Activated CD4-positive, alpha-beta T cell treated with anti-CD3 and anti-CD28 coated beads, Interleukin-2, amount 50 U/mL, for 4 hours (primary cell): ENCODE measurements at places on chromosomes 12 and 14.

GRCh38 chr14:102540315-102541028 is 30.9 kb upstream of the ANKRD9 start:
- no peak for DNase-seq

DNA sequence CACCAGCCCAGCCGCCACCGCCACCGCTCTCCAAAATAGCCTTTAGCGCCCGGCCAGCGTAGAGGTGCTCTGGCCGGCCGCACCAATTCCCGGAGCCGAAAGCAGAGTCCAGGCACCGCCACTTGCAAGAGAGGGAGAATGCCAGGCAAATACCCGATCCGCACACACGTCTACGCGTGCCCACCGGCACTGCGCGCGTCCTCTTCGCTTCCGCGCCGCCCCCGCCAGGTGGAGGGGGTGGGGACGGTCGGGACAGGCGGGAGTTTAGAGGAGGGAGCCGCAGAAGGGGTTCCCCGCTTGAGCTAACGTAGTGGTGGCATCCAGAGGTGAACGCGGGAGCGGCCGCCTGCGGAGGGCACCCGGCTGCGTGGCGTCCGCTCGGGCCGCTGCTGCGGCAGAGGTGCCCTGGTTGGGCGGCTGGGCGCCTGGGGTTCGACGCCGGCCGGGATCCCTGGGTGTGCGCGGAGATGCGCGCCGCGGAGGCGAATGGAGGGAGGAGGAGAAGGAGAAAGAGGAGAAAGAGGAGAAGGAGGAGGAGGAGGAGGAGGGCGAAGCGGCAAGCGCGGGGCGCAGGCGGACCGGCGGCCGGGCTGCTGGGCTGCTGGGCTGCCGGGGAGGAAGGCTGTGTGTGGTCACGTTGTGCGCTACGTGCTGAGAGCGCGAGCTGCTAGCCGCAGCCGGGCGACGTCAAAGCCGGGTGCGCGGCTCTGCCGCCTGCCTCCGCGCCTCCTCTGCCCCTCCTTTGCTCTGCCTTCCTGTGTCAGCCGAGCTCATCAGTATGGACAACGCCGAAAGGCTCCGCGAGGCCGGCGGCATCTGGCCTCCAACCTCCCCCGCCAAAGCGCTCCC is at the start of gene MDGA2:
TSS of gene MDGA2 (minus strand) at position 140 of the 849 bp plus-strand sequence.
- no peak for DNase-seq

GRCh38 chr12:113333877-113334785 is 778 bp downstream of the SLC8B1 start:
- DNase-seq: no peak

GRCh38 chr14:89600950-89601826 is 184.2 kb upstream of the FOXN3 start:
- DNase-seq: no peak

DNA sequence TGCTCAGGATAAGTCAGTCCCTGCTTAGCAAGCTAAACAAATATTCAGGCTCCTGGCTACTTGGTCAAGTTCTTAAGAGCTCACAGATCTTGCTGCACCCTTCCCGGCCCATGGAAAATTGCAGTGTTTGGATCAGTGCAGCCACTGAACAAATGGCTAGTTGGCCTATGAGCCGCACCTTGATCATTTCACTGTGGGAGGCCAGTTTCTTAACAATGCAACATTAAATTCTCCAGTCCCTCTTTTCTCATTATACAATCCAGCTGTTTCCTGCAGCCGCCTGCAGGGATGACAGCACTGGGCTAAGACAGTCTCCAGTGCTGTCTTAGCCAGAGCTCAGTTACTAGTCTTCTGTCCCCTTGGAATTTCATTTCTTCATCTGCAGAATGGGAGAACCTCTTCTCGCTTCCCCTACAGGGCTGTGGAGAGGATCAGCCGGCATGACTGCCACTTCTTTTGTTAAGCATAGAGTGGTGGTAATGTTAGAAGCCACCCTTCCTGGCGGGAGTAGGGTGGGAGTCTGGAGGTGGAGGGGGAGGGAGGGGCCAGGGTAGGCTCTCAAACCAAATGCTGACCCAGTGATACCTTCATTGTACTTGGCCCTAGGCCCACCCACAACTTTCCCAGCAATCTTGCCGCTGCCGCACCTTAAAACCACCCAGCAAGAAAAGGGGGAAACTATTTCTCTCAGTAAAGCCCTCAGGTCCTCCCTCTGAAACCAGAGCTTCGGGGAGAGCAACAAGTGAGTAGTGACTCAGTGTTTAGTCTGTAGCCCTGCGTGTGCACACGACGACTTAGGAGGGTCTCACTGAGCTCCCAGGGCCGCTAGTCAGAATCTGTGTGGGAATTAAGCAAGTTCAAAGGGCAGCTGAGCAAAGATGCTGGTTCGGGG is 145.7 kb downstream of the NUAK1 start:
- no peak for DNase-seq

DNA sequence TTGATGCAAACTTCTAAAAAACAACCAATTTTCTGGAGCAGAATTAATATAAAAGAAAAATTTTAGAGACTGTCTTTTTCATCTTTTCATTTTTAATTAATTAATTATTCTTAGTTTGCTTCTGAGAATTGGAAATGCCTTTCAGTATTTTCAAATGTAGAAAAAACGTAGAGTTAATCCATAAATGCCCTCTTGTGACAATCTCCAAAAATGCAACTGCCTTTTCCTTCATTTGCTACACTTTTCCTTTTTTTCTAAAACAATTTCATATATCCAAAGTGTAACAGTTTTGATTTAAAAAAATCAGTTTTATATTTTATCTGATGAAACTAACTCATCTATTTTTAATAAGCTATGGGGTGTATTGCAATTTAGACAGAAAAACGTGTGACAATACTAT is 409.3 kb downstream of the PRKD1 start:
- no peak for DNase-seq

GRCh38 chr14:103848175-103849077 is 1.1 kb upstream of the PPP1R13B start:
- DNase-seq: no peak

DNA sequence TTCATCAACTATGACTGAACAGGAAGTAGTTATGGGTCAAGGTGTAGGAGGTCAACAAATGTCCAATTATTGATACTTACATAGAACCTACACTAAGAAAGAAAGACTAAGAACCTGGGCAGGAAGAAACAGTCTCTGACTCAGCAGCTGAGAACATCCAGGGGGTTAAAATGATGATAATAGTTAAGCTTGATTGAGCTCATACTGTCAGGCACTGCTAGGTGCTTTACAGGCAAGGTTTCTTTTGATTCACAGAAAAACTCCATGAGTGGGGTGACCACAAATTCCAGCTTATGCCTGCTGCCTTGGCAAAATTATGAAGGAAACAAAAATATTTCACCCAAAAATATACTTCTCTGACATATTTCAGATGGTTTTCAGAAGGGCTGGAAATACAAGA is 75.0 kb downstream of the ACADS start:
- DNase-seq: no peak

DNA sequence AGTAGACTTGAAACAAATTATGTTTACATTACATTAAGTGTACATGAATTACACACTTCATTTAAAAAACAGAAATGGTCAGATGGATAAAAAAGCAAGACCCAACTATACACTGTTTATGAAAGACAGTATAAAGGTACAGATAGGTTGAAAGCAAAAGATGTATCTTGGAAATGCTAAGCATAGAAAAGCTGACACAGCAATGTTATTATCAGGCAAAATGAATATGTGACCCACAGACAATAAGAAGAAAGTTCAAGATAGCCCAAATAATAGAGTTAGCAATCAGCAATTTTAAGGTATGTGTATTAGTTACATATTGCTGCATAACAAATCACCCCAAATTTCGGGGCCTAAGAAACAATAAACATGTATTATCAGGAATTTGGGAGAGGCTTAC is 153.5 kb downstream of the DHRS2 start:
- DNase-seq: no peak

DNA sequence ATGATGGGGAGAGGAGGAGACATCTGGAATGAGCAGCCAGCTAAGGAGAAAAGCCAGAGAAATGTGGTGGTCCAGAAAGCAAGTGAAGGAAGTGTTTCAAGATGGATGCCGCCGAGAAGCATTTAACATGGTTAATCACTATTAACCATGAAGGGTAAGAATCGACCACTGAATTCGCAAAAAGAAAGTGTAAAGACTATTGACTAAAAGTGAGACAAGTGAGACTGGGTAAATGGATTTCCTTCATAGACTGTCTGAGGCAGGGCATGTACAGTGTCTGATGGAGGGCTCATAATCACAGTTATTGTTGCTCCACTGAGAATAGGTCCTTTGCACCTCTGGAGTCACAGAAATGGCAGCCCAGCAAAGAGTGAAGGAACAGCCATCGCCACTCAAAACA is 25.3 kb upstream of the CLMN start:
- no peak for DNase-seq

DNA sequence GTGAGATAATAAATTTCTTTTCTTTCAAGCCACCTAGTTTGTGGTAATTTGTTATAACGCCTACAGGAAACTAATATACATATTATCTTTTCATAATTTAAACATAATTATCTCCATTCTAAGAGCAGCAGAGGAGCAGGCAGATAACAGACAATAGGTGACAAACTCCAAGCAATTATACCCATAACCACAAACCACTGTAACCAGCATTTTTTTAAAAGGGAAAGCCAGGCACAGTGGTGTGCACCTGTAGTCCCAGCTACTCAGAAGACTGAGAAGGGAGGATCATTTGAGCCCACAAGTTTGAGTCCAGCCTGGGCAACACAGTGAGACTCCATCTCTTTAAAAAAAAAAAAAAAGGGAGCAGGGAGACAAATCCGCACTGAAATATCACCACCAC is 54.9 kb downstream of the ATF7 start:
- no peak for DNase-seq

DNA sequence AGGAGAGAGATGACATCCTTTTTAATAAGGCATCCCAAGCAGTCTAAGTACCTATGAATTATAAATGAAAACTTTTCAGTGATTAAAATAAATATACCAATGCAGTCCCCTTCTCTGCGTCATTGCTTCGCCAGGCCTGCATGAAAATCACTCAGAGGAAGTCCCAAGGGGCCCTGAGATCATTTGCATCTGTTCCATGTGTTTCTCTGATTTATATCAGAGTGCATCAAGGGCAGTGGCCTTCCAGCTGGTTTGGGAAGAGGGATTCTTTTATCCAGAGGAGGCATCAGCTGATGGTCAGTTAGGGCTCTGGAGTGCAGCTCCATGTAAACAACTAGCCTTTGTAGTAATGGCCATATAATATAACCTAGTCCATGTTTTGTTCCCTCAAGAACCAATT is 210.1 kb downstream of the RGS6 start:
- no peak for DNase-seq

GRCh38 chr12:120710805-120711296 is 593 bp downstream of the UNC119B start:
- DNase-seq: no peak

GRCh38 chr12:65903691-65904383 is 79.6 kb downstream of the HMGA2 start:
- no peak for DNase-seq

- no peak for DNase-seq
These were observed 1683.8 kb upstream of the SEL1L start for GRCh38 chr14:83217492-83217891.

- no peak for DNase-seq
These were observed 8.7 kb downstream of the CFAP251 start for GRCh38 chr12:121926874-121927706.

- no peak for DNase-seq
These were observed 132.9 kb downstream of the CNTN1 start for GRCh38 chr12:40825156-40825555.

DNA sequence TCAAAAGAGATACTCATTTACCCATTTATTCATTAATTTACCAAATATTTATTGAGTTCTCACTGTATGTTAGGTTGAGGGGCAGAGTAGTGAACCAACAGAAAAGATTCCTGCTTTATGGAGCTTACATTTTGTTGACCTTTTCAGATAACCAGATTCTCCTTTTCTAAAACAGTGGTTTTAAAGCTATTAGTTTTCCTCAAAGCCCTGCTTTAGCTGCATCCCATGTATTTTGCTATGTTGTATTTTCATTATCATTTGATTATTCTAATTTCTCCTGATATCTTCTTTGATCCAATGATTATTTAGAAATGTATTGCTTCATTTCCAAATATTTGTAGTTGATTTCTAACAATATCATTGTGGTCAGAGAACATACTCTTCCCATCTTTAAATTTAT is 53.6 kb downstream of the EML1 start:
- no peak for DNase-seq

DNA sequence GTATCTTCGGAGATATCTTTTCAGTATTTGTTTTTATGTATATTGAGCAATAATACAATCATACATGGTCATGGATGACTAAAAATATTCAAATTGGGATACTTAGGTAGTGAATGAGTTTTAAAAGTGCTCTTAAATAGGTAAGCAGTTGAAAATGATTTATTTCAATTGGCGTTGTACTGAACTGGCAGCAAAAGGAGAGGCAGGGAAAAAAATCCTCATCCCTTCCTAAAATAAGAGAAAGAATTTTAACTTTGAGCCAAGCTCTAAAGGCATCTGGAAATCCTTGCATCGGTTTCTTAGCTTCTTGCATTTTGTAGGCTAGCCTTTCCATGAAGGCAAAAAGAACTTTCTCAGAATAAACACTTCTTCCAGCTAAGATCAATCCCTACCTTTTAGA is 125.2 kb downstream of the MGST1 start:
- no peak for DNase-seq

GRCh38 chr12:82877963-82878362 is 191.3 kb downstream of the TMTC2 start:
- no peak for DNase-seq

DNA sequence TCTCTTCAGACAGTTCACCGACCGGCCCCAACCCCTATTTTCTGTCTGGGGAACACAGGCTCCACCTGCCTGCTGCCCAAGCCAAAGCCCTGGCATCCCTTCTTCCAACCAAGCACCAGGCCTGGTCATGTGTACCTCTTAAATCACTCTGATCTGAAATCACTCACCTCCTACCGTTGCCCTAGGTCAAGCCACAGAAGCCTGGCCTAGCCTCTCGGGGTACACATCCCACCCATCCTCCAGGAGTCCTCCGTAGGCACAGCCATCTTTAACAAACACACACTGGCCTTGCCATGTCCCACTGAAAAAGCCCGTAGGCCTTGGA is 81.8 kb downstream of the IRF2BPL start:
- no peak for DNase-seq

DNA sequence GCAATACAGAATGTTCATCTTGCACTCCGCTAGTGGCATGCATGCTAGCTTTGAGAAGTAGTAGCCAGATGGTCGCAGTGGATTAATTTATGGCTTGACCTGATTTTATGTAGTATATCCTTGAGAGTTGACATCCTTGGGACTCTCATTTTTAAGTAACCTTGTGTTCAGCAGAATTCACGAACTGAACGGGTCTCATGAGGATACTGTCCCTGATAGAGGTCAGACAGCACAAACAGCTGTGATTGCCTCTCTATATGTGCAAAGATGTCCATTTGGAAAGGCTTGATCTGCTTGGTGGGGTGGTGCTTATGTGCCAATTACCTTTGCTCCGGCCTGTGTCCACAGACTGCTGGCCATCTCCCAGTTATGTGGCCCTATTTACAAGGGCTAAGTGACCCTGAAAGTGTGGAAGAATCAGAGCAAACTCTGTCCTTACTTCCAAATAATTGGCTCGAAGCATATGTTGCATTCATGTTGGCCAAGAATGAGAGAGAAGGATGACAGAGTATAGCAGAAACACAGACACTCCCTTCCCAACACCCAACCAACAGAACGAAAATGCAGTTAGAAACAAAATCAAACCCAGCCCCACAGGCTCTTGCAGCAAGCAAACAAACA is 167.1 kb downstream of the CRADD start:
- DNase-seq: no peak

GRCh38 chr12:64745259-64745807 is 13.9 kb downstream of the GNS start:
- DNase-seq: no peak
